ENCODE measurements at places on chromosomes 6 and 20. TPM values are rescaled to one million over a fixed set of nuclear protein-coding genes. Genes with fewer than 3 reads are reported as not detected.

The METTL24 gene
- 11.2 TPM for total RNA-seq

The ZNF391 gene
- 3.3 TPM for total RNA-seq

The SLC52A3 gene
- 23.6 TPM for total RNA-seq

The GSTA3 gene
- total RNA-seq = not detected

- DNase-seq = no peak
Measured at GRCh38 chr6:125306756-125307149, 5.0 kb upstream of the HDDC2 start.

The MLN gene
- not detected for total RNA-seq

The PAX1 gene
- not detected for total RNA-seq

- no peak for DNase-seq
Measured at GRCh38 chr20:52828199-52828598, 144.0 kb upstream of the TSHZ2 start.

- no peak for DNase-seq
Measured at GRCh38 chr6:15962449-15962764, 166.5 kb upstream of the MYLIP start.

DNA sequence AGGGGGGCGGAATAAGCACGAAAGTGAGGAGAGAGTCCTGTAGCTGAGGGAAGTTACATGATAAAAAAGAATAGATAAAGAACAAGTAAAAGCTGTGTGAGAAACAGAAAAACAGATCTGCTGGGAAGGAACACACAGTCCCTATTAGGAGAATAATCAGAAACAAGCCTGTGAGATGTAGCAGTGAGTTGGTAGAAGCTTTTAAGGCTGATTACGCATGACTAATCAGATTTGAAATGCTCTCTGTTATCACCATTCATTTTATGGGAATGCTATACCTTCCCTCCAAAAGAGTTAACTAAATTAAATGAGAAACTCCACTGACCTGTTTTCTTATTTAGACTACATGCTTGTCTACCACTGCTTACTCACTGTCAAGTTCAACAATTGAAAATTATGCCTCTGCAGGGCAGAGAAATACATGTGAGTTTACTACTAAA lies 15.8 kb downstream of the REPS1 start:
- DNase-seq = no peak

DNA sequence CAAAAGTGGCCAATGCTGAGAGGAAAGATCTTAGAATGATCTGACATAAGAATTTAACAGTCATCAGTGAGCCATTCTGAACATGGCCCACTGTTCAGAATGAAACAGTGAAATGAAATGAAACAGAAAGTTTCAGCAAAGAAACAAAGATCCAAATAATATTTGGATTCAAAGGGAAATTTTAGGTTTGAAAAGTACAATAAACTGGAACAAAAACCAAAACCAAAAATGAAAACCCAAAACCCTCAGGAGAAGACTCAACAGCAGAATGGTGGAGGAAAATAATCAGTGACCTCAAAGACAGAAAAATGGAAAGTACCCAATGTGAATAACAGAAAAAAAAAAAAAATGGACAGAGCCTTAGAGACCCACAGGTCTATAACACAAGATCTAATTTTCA lies 66.1 kb upstream of the EMILIN3 start:
- DNase-seq = no peak

The ZSCAN23 gene
- total RNA-seq = 46.2 TPM

DNA sequence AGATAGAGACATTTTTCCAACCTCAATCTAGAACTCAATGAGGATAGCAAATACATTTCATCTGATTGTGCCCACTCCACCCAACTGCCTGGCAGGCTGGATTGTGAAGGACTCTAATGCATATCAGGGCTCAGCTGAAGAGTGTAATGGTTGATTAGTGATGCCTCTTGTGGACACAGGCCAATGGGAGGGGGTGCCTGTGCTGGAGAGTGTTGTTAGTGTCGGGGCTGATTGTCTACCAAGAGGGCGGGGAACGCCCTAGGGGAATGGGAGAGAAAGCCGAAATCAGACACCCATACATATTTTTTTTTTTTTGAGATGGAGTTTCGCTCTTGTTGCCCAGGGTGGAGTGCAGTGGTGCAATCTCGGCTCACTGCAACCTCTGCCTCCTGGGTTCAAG lies 103.7 kb upstream of the SALL4 start:
- no peak for DNase-seq

DNA sequence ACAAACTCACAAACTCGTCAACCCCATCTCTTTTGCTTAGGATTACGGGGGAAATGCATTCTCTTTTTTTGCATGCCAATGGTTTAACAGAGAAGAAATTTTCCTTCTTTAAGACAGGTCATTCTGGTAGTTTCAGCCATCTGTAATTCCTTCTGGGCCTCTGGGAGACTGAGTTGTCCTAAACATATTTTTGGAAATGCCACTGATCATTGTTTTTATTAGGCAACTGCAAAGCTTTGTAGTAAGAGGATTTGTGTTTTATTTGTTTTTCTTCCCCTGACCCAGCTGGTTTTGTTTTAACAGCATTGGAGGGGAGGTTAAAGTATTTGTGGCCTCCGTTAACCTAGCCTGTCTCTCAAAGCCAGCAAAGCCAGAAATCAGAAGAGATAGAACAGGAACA lies 73.1 kb upstream of the ISM1 start:
- DNase-seq = no peak

The SLC26A8 gene
- not detected for total RNA-seq

- no peak for DNase-seq
Measured at GRCh38 chr20:53950578-53950977, 119.8 kb downstream of the BCAS1 start.

- DNase-seq = no peak
Measured at GRCh38 chr20:20181322-20181721, 129.0 kb downstream of the CFAP61 start.

DNA sequence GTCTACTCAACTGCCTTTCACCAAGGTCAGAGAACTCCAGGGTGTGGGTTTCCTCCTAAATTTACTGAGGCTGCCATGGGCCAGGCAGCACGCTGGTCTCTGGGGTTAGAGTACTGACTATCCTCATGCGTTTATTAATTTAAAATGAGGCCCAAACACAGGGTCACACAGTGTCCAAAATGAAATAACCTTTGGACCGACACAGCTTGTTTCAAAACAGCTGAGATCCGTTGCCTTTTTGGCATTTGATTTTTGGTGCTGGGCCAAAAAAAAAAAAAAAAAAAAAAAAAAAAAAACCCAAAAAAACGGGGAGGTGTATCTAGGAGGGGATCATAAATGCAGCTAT lies 14.6 kb upstream of the TOX2 start:
- no peak for DNase-seq

GRCh38 chr6:156807028-156807427 lies 29.9 kb downstream of the ARID1B start:
- no peak for DNase-seq

The PPARD gene
- 67.9 TPM for total RNA-seq

- no peak for DNase-seq
Measured at GRCh38 chr20:49452011-49452482, 30.4 kb downstream of the KCNB1 start.

GRCh38 chr6:4889701-4890100 lies 113.5 kb downstream of the CDYL start:
- no peak for DNase-seq

DNA sequence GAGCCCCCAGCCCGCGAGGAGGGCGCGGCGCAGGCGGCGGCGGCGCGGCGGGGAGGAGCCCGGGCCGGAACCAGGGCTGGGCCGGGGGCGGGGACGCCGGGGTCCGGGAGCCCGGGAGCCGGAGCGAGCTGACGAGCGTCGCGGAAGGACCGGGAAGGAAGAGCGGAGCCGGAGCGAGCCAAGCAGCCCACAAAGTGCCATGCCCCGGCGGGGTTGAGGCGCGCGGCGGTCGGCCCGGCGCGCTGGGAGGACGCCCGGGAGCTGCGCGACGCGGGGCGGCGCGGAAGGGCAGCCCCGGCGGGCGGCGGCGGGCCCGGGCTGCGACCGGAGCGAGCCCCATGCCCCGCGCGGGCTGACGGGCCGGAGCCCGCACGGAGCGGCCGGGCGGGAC lies 289 bp downstream of the FOXP4 start:
- DNase-seq = no peak

The HNF4A gene
- total RNA-seq = 342 TPM

DNA sequence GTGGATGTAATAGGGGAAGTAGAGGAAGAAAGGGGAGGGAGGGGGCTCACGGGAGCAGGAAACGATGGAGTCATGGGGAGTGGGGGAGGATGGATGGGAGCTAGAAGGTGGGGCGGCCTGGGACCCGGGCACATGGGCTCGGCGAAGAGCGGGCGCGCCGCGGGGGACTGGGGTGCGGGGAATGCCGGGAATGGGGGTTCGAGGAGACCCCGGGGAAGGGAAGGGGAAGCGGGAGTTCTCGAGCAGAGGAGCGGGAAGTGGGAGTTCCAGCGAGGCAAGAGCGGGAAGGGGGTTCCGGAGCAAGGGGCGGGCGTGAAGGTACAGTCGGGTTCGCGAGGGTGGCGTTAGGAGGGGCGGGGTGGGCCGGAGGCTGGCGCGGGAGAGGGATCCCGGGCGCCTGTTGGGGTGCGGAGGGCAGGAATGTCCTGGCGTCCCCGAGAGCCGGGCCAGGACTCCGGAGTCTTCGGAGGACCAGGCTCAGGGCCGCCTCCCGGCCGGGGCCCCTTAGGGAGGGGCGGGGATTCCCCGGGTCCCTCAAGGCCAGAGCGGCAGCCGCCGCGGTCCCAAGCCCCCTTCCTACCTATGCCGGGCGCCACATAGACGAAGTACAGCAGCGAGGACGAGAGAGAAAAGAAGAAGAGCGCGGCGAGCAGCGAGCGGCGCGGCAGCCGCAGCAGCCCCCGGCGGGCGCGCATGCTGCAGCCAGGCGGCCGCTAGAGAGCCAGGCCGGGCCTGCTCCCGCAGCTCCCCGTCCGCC lies 504 bp downstream of the B4GALT5 start:
- peak; percentile 61 for DNase-seq

The OXT gene
- 9.3 TPM for total RNA-seq

DNA sequence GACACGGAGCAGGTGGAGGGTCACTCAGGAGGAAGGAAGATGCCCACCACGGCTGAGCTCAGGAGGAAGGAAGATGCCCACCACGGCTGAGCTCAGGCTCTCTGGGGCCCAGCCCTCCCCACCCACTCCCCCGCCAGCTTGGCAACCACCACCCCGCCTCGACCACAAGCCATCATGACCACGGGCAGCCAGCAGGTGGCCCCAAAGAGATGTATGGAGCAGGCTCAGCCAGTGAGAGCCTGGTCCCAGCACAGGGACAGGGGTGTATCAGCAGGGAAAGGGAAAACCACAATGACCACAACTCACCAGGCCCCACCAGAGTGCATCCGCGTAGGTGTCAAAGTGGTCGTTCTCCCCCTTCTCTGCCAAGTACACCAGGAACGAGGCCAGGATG lies 30.4 kb downstream of the KCNQ2 start:
- DNase-seq = peak; percentile 44

GRCh38 chr20:33679758-33680485 lies 5.7 kb upstream of the NECAB3 start:
- no peak for DNase-seq

GRCh38 chr6:134621858-134622257 lies 303.9 kb upstream of the SGK1 start:
- no peak for DNase-seq

DNA sequence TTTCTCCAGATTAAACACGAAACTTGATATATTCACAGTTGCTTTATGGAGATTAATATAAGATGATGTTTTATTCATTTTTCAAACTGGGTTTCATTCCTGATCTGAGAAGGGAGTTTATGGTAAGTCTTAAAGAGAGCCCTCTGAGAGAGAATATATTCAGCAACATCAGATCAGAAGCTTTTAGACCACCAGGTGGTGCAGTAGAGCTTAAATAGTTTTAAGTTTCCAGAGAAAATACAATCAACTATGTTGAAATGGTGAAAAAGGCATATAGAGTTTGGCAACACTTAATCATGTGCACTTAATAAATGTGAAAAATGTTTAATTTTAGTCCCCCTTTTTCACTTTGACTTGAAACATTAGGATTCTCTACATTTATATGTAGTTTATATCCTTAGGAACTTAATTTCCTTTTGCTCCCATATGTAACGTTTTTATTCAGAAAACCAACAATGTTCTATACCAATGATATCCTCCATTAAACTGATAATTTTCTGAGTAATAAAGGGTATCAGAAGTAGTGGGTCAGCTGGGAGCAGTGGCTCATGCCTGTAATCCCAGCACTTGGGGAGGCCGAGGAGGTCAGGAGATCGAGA lies 86.4 kb upstream of the CLDN20 start:
- DNase-seq = peak; percentile 47

The SPATA25 gene
- 15.8 TPM for total RNA-seq

DNA sequence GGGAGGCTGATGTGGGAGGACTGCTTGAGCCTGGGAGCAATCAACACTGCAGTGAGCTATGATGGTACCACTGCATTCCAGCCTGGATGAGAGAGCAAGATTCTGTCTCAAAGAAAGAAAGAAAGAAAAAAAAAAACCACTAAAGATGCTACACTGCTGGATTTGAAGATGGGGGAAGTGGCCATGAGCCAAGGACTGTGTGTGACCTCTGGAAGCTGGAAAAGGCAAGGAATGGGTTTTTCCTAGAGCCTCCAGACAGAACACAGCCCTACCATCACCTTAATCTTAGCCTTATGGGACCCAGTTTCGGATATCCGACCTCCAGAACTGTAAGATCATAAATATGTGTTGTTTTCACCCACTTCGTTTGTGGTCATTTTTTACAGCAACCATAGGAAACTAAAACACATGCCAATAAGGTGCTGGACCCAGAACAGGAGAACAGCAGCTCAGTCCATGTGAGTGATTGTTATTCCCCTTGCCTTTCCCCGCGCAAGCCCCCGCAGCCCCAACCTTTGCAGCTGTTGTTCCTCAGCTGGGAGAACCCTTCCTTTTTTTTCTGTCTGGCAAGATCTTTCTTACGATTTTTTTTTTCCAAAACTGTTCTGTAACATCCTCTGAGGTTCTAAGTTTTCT lies 11.1 kb upstream of the VAPB start:
- no peak for DNase-seq

DNA sequence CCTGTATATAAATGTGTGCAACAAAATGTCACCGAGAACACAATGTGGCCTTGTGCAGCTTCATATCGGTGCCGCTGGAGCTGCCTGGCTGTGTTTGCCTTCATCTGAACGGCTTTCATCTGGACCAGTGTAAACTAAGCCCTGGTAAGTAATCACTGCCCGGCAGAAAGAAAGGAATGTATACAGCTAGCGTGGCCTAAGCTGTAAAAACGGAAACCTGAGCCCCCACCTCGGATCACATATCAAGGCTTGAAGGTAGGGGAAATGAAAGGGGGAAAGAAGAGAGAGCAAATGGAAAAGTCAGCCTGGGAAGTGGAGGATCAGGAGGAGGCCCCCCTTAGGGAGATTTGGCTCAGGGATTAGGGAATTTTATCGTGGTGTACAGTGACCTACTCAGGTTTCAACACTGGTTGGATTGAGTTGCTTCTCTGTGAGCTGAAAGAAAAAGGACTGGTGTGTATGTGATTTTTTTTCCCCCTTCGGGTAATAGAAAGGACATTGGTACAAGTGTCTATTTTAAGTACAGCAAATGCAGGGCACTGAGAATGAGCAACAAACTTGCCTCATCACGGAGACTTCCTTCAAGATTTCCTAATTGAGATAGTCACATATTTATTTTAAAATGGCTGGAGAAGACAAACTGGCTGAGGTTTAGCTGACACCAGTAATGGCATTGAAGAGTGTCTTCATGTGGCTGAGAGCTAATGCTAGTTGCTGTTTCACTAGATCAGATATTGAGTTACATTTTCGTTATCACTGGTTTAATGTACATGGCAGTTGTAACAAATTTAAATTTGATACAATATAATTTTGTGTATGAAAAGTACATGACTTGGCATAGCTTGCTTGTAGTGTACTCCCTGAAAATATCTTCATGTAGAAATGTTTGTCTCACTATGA lies 3.5 kb downstream of the SOBP start:
- DNase-seq = no peak

All from Peyer's patch (tissue), 4 donors.